CD4-positive, alpha-beta T cell (primary cell): ENCODE measurements at places on chromosomes 16 and 17.
A peak's percentile ranks its signal among the peaks of the same experiment; 100 is the strongest.

DNA sequence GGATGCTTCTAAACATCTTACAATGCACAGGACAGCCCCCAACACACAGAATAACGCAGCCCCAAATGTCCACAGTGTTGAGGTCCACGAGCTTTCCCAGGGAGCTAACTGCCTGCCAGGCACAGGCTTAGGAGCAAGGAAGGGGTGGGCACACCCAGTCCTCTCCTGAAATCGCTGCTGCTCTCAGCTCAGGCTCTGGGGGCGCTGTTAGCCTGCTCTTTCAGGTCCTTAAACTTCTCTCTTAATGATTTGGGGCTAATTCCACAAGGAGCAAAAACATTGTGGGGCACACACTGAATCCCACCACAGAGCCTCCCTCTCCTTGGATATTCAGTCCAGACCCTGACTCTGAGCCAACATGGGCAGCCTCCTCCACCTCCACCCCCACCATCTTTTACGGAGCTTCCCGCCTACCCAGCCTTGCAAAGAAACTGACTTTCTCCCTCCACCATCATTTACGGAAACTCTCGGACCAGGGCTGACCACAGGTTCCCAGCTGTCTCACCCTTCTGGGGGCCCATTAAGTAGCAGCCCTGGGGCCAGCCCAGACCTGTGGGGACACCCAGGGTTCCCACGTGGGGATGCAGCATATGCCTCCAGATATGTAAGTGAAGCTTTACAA, 1.1 kb downstream of the CD300H start:
- DNase-seq = no peak

DNA sequence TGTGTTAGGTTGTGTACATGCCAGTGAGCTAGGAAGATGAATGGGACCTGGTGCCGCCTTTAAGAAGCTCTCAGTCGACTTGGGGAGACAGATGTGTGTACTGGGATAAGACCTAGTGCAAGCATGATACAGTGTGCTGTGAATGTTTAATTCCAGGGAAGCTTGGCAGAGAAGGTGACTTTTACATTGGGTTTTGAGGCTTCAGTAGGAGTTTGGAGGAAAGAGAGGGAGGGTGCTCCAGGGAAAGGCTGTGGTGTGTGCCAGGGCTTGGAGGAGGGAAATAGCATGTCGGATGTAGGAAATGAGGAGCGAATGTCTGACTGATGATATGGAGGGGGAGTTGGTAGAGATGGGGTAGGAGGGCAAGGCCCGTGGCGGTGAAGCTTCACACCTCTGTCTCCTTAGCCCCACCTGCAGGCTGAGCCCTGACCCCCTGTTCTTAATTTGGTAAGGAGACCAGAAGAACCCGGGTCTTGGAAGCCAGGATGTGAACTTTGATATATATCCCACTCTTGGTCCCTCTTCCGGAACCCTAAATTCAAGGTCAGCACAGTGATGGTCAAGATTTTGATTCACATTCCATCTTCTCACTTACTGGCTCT, 76.6 kb downstream of the PLCG2 start:
- DNase-seq = no peak

DNA sequence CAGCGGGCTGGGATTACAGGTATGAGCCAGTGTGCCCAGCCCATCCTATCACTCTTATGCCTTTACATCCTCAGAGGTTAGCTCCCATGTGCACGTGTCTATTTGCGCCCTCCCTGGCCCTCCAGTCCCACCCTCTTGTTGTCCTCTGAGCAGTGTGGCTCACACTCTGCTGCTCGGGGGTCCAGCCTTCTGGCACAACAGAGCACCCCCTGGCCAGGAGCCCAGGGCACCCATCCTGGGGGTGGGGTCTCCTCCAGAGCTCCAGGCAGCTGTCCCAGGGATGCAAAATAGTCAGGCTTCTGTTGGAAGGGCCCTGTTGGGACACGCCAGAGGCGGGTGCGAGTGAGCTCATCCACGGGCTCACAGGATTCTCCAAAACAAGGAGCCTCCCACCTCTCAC, 11.7 kb upstream of the FAM83G start:
- DNase-seq = no peak

DNA sequence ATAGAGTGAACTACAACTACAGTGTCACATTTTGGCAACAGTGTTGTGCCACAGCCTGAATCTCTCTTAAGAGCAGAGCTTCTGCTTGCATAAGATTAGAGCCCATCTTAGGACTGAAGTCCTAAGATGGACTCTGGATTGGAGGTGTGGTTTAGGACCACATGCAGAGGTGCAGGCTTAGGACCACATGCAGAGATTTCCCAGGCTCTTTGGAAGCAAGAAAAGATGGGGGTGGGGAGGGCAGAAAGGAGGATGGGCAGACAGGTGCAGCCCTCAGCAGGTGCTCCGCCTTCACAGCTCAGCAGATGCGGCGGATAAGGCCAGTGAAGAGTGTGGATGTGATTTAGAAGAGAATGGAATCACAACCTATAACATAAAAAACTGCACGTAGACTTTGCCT, 128.7 kb downstream of the TANGO6 start:
- no peak for DNase-seq

DNA sequence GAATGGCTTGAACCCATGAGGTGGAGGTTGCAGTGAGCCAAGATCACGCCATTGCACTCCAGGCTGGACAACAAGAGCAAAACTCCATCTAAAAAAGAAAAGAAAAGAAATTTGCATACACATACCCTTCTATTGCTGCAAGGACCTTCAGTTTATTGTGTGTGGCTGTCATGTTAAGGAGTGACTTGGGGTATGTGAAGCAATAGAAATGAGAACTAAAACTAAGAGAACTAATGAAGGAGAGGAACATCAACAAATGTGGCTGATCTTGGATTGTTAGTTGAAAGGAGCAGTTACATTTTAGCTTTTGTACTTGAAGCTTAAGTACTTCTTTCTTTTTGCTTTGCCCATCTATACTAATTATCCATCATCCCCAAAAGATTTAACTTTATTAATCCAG, 12.7 kb upstream of the NSRP1 start:
- no peak for DNase-seq

DNA sequence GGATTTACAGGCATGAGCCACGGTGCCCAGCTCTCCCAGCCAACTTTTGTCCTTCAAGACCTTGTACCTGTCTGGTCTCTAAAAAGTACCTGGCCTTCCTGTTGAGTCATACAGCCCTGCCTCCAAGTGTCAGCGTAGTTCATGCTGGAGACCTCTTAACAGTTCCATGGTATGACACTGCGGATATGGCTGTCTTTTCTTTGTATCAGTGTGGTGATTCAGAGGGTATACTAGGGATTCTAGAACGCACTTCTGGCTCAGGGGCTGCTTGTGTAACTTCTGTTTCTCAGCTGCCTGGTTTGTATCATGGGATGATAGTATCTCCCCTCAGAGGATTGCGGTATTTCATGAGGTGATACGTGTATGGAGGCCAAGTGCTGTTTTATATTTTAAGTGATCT, 2.0 kb upstream of the TMEM11 start:
- no peak for DNase-seq

DNA sequence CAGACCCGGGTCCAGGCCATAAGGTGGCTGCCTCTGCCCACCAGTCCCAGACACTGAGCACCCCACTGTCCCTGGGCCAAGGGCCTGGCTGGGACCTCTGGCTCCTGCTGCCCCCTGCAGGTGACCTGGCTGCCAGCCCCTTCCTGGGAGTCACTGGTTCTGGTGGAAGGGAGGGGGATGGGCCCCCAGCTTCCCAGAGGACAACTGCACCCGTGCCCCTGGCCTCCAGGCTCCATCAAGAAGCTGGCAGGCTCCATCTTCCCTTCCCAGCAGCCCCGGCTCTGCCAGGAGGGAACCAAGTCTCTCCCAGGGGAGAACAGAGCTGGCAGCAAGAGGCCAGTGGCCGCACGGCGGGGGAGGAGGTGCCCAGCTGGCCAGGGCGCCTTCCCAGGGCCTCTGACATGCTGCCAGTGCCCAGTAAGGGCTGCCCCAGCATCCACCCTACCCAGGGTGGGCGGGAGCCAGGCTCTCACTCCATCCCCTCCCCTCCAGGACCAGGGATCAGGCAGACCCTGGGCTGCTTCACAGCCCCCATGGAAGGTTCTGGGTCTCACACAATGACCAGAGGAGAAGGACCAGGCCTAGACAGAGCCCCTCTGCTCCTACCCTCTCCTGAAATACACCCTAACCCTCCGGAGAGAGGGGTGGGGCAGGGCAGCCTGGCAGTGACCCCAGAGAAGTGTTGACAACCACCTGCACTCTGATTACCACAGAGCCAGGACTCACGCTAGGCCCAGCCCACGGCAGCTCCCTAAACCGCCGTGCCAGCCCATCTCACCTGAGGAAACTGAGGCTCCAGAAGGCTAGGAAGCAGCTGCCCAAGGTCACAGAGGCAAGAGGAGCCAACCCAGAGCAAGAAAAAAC, 3.6 kb downstream of the CLUH start:
- DNase-seq = peak; percentile 48

DNA sequence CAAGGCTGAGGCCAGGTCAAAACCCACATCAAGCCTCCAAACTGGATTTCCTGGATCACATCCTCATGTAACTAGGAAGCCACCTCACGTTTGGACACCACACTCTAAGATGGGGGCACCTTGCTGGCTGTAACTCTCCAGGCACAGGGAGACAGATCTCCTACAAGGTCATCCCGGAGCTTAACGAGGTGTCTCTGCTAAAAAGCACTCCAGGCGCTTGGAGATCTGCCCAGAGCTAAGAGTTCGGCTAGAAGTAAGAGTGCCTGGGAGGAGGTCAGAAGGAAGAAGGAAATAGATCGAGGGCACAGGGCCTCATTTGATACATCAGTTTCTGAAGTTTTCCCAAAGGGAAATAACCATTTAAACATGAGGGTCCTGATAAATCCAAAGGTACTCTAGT, 15.9 kb downstream of the PSMB3 start:
- DNase-seq = no peak

DNA sequence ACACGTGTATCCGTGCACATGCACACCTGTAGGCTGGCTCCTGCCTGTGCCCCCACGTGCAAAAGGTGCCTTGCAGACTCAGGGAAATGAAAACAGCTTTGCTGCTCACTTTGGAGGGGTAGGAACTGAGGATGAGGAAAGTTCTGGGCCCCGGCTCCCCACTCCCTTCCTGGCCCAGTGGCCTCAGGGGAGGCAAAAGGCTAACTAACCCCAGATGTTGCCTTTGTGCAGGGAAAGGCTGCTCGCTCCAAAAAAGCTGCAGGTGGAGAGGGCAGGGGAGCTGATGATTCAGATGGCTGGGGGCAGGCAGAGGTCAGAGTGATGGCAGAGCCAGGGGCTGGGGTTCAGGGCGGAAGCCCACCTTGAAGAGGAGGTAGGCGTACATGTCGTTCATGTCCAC, 12.4 kb downstream of the PLCD3 start:
- no peak for DNase-seq

DNA sequence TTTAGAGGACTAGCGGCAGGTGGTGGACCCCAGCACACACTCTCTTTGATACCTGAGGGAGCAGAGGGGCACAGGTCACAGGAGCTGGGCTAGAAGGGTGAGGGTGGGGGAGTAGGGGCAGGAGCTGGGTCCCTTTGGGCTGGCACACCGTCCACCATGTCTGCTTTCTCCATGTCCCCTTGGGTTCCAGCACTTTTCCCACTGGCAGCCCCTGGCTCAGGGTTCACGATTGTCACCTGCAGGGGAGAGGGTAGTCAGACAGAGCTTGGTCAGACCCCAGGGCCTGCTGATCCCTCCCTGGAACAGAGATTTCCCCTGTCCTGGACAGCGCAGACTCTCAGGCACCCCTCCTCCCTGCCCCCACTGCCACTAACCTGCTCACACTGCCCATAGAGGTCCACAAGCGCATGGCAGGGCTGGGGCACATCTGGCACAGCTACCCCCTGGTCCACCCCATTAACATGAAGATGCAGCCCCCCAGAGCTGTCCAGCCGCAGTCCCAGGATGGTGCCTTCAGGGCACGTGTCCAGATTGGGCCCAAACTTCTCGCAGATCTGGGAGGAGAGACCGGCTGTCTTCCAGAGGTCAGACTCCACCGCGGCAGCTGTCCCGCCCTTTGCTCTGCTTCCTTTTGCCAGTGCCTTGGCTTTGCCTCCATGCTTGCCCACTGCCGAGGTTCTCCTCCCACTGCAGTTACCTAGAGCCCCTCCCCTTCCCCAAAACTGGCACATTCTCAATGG, 3.1 kb upstream of the GPS2 start:
- DNase-seq = no peak

DNA sequence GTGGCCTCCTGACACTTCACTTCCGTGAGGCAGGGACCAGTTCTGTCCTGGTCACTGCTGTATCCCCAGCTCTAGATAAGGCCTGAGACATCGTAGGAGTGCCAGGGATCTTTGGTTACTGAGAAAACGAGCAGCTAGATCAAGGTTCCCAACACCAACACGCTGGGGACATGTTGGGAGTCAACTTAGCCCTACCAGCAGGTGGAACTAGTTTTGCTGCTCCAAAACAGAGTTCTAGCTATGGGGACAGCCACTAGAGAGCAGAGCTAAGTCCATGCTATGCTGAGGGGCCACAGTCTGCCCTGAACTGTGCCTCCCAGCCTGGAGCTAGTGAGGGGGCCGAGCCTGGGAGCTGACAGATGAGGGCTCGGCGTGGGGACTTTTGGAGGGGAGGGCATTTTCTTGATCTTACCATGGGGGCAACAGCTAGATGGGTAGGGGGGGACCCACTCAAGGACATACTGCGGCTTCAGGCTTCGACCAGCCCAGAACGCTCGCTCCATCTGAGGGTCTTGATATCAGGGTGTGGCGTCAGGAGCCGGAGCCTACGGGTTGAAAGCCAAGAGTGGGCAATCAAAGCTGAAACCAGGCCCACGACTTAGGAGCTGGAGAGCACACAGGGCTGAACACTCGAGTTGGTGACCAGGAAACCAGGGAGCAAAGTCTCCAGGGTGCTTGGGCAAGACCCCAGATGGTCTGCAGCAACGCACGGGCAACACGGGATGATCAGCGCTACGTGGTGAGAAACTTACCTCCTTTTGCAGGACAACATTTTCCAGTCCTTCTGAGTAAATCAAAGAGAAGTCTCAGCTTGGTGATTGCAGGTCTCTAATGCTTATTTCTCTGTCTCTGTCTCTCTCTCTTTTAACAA, 13.4 kb downstream of the SNX20 start:
- no peak for DNase-seq

- no peak for DNase-seq
Measured at GRCh38 chr17:55432358-55433028, 10.9 kb upstream of the MMD start.

- DNase-seq = no peak
Measured at GRCh38 chr17:27333410-27333980, 39.6 kb downstream of the WSB1 start.

GRCh38 chr17:2143332-2143731, 88.4 kb downstream of the HIC1 start:
- DNase-seq = no peak

- no peak for DNase-seq
Measured at GRCh38 chr17:11608396-11608795, 10.1 kb downstream of the DNAH9 start.

- no peak for DNase-seq
Measured at GRCh38 chr17:79654350-79654959, 43.6 kb upstream of the RBFOX3 start.

- no peak for DNase-seq
Measured at GRCh38 chr16:77868478-77868877, 80.1 kb downstream of the VAT1L start.

DNA sequence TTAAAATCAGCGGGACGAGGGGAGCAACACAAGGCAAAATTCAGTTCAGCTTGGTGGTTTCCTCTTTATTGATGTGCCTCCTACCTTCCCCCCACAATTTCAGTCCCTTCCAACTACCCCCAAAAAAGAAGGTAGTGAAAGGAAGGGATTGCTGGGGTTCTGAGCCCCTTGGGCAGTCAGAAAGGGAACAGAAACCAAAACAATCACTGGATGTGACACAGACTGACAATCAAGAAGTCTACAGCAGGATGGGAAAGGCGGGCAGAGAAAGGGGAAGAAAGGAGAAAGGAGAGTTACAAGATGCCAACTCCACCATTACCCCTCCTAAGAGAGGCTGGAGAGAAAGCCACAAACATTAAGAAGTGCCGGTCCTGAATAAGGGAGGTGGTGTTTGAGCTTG, 1.1 kb upstream of the PHF23 start:
- no peak for DNase-seq
